Foreskin keratinocyte (primary cell): ENCODE measurements at places on chromosomes 7 and 10.
A peak's percentile ranks its signal among the peaks of the same experiment; 100 is the strongest.

- DNase-seq: peak; percentile 74
These were observed 155.6 kb upstream of the PRSS58 start for GRCh38 chr7:142413280-142414000.

DNA sequence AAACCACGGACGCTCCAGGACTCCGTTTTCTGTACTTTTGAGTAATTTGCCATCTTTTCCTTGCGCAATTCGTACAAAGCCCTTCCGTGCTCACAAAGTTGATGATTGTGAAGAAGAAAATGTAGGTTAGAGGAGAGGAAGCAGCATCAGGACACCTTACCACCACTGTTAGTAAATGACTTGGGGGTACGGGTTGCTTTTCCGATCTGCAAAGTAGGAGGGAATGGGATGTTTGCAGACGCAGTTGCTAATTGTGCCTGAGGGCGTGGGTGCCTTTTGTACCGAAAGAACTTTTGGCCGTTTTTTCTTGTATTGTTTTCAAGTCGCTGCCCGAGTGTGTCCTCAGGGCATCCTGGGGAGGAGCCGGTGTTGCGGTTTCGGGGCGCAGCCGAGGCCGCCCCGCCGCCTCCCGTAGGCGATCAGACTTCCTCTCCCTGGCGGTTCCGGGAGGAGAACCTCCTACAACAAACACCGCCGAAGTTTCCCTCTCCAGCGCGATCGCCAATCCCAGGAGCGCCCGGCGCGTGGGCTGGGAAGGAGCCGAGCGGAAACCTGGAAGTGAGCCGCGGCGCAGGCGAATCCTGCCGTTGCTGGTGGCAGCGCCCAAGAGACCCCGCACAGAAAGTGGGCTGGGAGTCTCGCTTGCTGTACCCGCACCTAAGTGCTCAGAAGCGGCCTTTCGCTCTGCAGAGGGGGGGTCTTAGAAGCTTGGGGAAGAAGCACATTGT, 1.0 kb downstream of the PRR15 start:
- DNase-seq: peak; percentile 82

GRCh38 chr10:69397972-69398371, 18.7 kb downstream of the TACR2 start:
- DNase-seq: no peak

GRCh38 chr7:2353936-2354185, 766 bp upstream of the EIF3B start:
- peak; percentile 67 for DNase-seq

GRCh38 chr10:1130995-1131790, 75.0 kb downstream of the WDR37 start:
- DNase-seq: no peak

GRCh38 chr10:75971402-75972211, 540.2 kb downstream of the LRMDA start:
- no peak for DNase-seq

DNA sequence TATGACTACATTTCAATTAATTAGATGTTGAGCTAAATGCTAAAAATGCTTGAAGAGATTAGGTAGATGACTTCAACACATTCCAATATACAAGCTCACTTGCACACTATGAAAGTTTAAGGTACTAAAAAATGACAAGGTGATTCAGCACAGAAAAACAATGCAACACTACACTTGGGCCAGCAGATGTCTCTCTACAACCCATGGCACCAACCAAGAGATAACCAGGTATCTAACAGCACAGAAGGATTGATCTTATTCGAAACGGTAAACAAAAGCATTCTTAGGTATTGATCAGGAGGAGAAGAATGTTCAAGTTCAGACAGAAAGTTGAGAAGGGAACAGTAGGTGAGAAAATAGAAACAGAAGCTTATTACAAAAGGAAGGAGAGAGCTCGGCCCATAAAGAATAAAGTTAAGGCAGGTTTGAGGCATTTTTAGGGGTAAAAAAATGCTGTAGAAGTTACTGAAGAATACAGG, 248.2 kb upstream of the KLF14 start:
- DNase-seq: peak; percentile 72

DNA sequence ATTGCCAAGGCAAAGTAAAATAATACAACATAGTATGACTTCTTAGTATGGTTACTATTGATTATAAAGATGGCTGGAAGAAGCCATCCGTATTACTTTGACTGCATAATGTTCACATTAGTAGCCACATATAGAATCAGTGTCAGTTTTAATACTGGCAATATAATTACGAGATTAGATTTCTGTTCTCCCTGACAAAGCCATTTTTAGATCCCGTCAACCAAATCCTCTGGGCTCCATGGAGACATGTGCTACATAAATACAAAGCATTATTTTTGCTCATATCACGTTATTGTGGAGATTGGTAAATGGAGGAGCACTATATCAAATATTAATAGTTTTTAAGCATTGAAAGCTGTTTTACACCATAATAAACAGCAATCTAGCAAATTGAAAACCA, 124.0 kb downstream of the MAGI2 start:
- DNase-seq: no peak

- no peak for DNase-seq
These were observed 1.5 kb upstream of the KAT6B start for GRCh38 chr10:74824900-74825370.

- no peak for DNase-seq
These were observed 244.6 kb downstream of the SORCS1 start for GRCh38 chr10:106919871-106920282.

DNA sequence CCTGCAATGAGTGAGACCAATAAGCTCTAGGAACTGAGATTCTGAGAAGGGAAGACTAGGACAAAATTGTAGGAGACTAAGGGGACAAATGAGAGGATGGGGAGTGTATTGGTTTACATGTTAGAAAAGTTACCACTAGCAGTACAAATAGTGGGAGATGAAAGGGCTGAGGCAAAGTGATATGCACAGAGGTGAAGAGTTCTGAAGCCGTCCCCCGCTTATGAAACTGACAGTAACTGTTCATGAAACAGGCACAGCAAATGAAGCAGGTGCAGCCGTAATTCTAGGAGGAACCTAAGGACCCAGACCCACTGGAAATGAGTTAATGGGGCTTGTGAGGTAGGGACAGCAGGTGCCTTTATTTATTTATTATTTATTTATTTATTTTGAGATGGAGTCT, 211.3 kb downstream of the PRKG1 start:
- DNase-seq: no peak

DNA sequence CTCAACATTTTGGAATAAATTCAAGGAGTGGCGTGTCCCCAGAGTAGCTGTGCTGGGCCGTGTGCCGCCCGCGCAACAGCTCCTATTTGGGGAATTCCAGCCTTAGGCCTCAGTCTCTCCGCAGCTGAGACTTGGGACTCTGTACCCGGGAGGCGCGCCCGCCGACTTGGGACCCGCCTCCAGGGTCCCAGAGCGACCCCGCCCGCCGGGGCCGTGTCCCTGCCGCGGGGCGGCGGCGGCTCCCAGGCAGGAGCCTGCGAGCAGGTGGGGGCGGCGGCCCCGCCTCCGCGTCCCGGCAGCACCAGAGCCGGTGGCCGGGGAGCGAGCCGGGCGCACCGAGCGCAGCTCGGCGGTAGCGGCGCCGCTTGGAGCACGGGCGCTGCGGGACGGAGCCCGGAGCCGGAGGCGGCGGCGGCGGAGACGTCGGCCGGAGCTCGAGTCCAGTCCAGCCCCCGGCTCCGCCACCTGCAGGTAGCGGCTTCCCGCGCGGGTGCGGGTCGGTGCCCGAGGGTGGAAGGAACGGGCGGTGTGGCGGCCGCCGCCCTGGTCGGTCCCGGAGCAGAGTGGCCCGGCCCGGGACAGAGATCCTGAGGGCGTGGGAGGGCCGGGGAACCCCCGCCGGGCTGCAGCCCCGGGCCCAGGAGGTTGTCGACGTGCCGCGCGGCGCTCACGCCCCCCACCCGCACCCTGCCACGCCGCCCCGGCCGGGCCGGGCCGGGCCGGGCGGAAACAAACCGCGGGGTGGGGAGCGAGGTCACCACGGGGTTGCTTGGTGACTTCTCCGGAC, at the start of gene WIPF3:
Gene WIPF3 (plus strand): TSS at position 301 of the 787 bp plus-strand sequence. CDS start 28,217 bp downstream, outside the sequence.
- DNase-seq: no peak

- DNase-seq: no peak
These were observed 70.5 kb downstream of the AHR start for GRCh38 chr7:17368856-17369524.

- no peak for DNase-seq
These were observed at the start of gene PROSER2 for GRCh38 chr10:11823122-11823988. Gene PROSER2, plus strand, starts transcription at chr10:11823356. Its CDS starts 28,722 bp downstream, at chr10:11852078.

DNA sequence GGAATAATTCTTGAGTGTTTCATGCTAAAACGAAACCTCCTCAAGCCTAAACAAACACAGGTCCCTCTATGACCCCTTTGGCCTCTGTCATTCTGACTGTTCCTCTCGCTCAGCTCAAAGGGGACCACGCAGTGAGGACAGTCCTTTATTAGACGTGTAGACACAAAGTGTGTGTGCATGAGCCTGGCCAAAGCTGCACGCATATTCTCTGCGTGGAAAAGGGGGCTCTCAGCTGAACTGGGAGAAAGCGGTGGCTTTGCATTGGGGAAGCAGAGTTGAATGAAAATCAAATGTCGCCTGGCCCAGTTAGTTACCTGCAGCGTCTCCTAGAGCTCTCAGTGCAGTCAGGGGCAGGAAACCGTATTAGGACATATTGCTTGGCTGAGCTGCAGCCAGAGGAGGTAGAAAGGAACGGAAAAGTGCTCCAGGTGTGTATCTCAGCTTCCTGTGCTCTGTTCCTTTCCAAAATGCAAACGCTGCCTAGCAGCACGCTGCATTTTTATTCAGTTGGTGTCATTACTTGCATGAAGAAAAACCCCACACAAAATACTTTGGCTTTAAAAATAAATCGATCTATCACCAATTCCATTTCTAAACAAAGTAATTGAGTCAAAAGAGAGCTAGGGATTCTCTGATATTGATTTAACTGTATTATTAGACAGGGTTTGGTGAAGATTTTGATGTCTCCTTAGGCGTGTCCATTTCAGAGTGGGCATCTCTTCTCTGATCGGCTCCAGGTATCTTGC, 4.9 kb downstream of the GATA3 start:
- no peak for DNase-seq

DNA sequence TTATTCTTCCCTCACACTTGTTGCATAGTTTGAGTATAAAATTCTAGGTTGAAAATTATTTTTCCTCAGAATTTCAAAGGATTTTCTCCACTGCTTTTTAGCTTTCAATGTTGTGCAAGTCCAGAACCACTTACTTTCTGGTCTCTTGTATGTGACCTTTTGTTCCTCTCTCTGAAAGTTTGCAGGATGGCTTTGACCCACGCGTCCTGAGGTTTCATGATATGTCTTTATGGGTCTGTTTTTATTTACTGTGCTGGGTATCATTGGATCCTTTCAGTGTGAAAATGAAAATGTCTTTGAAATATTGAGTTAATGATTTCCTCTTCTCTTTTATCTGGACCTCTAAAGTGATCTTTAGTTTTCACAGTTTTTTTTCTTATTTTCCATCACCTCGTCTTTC, 38.5 kb downstream of the C1GALT1 start:
- DNase-seq: no peak

GRCh38 chr10:98396096-98397063, 18.6 kb downstream of the PYROXD2 start:
- no peak for DNase-seq

- DNase-seq: no peak
These were observed 44.6 kb upstream of the TSPAN13 start for GRCh38 chr7:16708980-16709379.

- no peak for DNase-seq
These were observed 1.9 kb upstream of the NDUFB2 start for GRCh38 chr7:140694592-140694991.

- DNase-seq: no peak
These were observed 338 bp downstream of the ATP6V0E2 start for GRCh38 chr7:149873970-149874643.

- no peak for DNase-seq
These were observed 21.5 kb upstream of the CALD1 start for GRCh38 chr7:134757938-134758337.

- no peak for DNase-seq
These were observed 50.3 kb downstream of the PALD1 start for GRCh38 chr10:70528741-70529362.

DNA sequence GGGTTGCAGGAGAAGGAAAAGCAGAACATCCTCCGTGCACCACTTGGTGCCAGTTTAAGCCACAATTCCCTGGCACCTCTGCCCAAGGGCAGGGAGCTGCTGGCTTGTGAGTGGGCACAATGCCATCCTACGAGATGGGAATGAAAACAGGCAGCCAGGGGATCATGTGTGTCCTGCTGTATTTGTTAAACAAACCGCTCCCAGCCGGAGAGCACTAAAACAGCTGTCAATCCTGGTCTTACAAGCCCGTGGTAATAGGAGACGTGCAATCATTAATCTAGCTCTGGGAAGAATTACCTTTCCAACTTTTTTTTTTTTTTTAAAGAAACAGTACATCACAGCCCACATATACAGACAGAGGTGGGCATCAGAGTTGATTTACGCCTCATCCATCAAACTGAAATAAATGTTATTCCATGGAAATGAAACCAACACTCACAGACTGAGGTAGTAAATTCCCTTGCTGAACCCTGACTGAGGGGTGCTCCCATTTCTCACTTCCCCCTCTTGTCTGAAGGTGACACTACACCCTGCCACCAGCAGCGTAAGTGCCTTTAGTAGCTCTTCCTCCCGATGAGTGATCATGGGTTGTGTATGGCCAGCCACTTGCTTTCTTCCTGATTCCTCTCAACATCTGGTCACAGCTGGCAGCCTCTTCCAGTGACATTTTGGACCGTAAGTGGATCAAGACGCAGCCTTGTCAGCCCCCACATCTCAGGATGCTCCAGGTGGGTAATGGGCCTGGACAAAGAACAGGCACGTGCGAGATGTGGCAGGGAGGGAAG, 143.8 kb downstream of the TEX36 start:
- no peak for DNase-seq

- DNase-seq: no peak
These were observed 30.3 kb upstream of the KBTBD2 start for GRCh38 chr7:32921896-32922295.

DNA sequence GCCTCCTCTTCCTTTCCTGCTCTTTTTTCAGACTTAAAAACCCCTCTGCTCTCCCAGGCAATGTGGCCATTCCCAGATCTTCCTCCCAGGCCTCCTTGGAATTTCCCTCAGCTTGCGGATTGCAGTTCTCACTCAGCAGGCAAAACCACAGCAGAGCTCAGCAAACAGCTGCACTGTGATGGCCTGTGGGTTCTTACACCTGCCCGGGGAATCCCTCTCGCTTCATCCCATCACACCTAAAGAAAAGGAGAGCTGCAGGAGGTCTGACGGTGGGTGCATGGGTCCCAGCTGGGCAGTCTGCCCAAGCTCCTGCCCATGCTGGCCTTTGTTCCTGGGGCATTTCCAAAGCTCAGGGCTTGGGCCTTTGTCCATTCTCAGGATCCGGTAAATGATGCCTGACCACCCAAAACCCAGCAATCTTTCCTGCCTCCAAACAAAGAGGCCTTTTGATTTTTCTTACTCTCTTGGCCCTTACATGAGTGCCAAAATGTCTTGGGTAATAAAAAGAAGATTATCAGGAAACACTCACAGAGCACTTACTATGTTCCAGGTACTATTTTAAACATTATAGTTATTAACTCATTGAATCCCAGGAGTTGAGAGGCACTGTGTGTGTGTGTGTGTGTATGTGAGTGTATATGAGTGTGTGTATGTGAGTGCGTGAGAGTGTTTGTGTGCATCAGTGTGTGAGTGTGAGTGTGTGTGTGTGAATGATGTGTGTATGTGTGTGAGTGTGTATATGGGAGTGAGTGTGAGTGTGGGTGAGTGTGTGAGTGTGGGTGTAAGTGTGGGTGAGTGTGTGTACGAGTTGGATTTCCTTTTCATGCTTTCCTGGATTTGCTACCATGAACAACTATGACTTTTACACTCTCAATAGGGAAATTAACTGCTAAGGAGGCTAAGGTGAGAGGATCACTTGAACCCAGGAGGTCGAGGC, 64.5 kb upstream of the PODXL start:
- DNase-seq: no peak
